ENCODE measurements at places on chromosomes 1 and 21. TPM values are rescaled to one million over a fixed set of nuclear protein-coding genes. Genes with fewer than 3 reads are reported as not detected.

Gene POU3F1
- 0.22 TPM for total RNA-seq

Gene B3GALT5
- total RNA-seq: not detected

Gene ADGRB2
- 0.39 TPM for total RNA-seq

Gene CCDC30
- total RNA-seq: 1.2 TPM

Gene RCOR3
- 60.5 TPM for total RNA-seq

Gene PRAMEF10
- total RNA-seq: not detected

Gene KCNH1
- total RNA-seq: not detected

Gene LINGO4
- total RNA-seq: 0.16 TPM
